ENCODE measurements at places on chromosomes 1 and 21. TPM values are rescaled to one million over a fixed set of nuclear protein-coding genes. Genes with fewer than 3 reads are reported as not detected.

The ARHGAP29 gene
- 18.4 TPM for total RNA-seq

The WNT2B gene
- total RNA-seq, result 0.15 TPM

DNA sequence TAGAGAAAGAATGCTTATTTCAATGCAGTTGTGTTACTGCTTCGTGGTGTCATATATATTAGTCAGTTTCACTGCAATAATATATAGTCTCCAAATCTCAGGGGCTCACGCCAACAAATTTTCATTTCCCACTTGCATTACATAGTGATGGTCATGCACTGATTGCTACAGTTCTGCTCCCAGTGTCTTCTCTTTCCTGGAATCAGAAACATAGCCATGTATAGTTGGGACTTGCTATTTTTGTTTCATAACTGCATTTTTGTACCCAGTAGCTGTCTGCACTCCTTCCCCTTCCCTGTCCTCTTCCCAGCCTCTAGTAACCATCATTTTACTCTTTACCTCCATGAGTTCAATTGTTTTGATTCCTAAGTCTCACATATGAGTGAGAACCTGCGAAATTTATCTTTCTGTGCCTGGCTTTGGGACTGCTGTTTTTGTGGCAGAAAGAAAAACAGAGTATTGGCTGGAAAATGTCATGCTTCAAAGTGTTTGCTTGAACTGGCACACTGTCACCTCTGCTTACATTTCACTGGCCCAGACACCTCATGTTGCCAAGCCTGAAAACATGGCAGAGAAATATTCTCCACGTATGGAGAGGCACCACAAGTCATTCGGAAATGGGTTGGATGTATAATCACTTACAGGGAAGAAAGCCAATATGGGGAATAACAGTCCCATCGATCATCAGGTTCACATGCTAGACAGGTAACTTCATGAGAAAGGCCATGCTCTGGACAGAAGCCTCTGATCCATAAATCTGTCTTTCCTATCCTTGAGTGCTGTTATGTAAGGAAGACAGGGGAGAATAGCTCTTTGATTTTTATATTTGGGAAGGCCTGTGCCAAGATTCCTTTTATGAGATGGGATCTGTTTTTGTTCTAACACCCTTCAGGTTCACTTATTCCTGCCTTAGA lies 60.4 kb upstream of the BACH1 start:
- H3K27me3 ChIP-seq, result no peaks in the 10 kb centered on the region
- H3K4me3 ChIP-seq, result no peak overlapping the region
- H3K36me3 ChIP-seq, result no peaks in the 10 kb centered on the region
- H3K27ac ChIP-seq, result no peak overlapping the region

The LRRC7 gene
- total RNA-seq, result not detected

GRCh38 chr1:45403718-45404117 lies 63.5 kb upstream of the MUTYH start:
- H3K27ac ChIP-seq, result no peak overlapping the region
- no peaks in the 10 kb centered on the region for H3K36me3 ChIP-seq
- no peak for DNase-seq
- H3K27me3 ChIP-seq, result no peaks in the 10 kb centered on the region

DNA sequence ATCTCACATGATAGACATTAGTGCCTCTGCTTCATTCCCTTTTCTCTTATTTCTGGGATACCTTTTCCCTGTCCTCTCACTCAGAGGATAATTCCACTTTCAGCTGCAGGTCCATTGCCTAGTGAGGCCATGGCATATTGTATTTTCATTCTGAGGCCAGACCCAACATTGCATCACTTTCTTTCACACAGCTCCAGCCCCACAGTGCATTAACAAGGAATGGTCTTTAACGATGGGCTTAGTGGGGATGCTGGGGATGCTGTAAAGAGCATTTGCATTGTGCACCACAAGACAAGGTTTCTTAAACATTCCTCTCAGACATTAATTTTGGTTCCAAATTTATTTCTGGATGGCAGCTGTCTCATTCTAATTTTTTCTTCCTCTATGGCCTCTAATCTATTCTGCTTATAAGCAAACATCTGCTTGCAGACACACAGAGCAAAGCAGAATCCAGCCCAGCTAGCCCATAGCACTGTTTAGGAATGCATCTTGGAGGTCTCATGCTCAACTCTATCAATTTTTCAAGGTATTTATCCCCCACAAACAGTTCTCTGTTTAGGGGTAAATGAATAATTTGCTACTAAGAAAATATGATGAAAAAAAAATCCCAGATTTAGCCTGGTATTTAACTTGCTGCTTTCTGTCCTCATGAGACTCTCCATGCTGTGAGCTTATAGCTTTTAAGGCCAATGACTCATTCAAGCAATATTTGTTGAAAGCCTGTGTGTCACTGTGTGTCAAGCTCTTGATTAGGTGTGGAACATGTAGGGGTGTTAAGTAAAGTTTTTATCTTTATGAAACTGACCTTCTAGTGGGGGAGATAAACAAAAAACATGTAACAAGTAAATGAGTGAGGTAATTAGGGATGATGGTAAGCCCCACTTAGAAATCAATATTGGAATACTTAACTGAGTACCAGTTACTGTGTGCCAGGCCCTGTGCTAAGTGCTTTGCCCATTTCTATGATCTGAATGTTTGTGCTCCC lies 44.5 kb upstream of the CCDC190 start:
- no peak overlapping the region for H3K4me3 ChIP-seq
- no peak for DNase-seq
- H3K4me1 ChIP-seq, result no peaks in the 10 kb centered on the region
- peaks cover 5% of the 10 kb centered on the region for H3K27me3 ChIP-seq

DNA sequence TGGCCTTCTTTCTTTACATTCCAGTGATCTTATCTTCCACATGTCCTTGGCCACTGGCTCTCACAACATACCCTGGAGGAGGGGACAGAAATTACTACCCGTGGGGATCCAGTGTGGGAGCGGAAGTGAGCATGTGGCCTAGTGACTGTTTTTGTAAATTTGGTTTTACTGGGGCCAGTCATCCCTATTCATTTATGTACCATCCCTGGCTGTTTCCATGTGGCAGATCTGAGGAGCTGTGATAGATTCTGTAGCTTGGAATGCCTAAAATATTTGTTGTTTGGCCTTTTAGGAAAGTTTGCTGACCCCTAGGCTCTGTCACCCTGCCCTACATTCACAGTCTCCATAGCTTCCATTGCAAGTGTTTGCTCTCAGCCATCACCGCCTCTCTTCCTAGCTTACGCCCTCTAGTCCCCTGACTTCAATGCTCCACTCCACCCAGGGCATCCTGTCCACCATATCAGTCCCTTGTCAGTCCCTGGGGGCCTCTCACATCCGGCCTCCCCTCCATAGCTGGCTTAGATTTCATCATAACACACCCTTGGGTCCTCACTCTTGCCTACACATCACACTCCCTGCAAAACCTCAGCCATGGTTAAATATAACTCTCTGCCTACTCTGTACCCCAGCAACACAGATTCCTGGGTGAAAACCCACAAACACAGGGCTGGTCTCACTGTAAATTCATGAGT lies 25.8 kb downstream of the DHCR24 start:
- H3K27ac ChIP-seq, result no peak overlapping the region
- DNase-seq, result peak; percentile 17
- no peaks in the 10 kb centered on the region for H3K27me3 ChIP-seq

The EPHB2 gene
- total RNA-seq, result 29.8 TPM

The RPE65 gene
- 0.06 TPM for total RNA-seq

The CNTN2 gene
- total RNA-seq, result 0.08 TPM

DNA sequence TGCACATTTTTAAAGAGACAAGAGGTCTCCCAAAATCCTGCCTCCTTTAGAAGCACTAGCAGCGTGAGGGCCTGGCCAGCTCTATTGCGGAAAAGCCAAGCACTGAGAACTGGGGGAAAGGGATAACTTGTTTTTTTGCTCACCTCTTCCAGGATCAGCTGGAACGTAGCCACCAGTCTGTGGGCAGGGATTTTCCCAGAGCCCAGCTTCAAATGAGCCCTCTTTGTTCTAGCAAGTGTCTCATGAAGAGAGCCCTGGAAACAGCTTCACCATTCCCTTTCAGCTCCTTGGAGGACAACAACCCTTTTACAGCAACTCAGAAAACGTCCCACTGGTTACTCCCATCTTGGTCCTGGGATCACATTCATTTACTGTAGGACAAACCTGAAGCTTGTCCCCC lies 195.4 kb downstream of the LMX1A start:
- no peak overlapping the region for H3K4me3 ChIP-seq
- DNase-seq, result peak; percentile 74
- peak overlapping the region; percentile 90 for H3K27ac ChIP-seq
- no peaks in the 10 kb centered on the region for H3K27me3 ChIP-seq
- H3K4me1 ChIP-seq, result peaks cover 19% of the 10 kb centered on the region

The TMED5 gene
- total RNA-seq, result 115 TPM

DNA sequence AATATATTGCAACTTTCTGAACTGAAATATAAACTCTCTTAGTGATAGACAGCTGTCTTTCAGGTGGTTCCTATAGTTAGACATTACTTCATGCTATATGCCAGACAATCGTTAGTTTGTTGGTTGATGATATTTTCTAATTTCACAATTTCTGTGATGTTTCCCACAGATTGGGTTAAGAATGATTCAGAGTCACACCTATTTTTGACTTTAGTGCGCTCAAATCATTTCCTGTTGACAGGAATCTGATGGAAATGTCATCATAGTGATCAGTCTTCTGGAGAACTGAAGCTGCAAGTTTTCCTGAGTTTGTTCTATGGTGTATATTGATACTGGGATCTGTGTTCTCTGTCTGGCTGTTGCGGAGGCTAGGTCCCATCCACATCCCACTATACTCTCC lies 119.7 kb downstream of the C1orf21 start:
- no peaks in the 10 kb centered on the region for H3K27me3 ChIP-seq
- no peaks in the 10 kb centered on the region for H3K4me1 ChIP-seq
- H3K27ac ChIP-seq, result no peak overlapping the region
- H3K4me3 ChIP-seq, result no peak overlapping the region
- H3K36me3 ChIP-seq, result no peaks in the 10 kb centered on the region

The LCE1E gene
- not detected for total RNA-seq

- H3K4me3 ChIP-seq, result no peak overlapping the region
- H3K36me3 ChIP-seq, result no peaks in the 10 kb centered on the region
- H3K27me3 ChIP-seq, result no peaks in the 10 kb centered on the region
- no peak for DNase-seq
Observed at GRCh38 chr1:228224198-228225164, 16.6 kb downstream of the OBSCN start.

GRCh38 chr1:82463951-82464350 lies 663.2 kb downstream of the ADGRL2 start:
- no peak overlapping the region for H3K4me3 ChIP-seq
- no peak overlapping the region for H3K27ac ChIP-seq
- H3K36me3 ChIP-seq, result no peaks in the 10 kb centered on the region
- peaks cover 42% of the 10 kb centered on the region for H3K4me1 ChIP-seq
- DNase-seq, result no peak

GRCh38 chr1:43255438-43256210 lies 14.2 kb upstream of the TMEM125 start:
- H3K4me3 ChIP-seq, result no peak overlapping the region
- no peak overlapping the region for H3K27ac ChIP-seq
- no peaks in the 10 kb centered on the region for H3K4me1 ChIP-seq
- H3K27me3 ChIP-seq, result 0 out of 2 replicates have a peak, but pooled peaks cover 3% of the 10 kb centered on the region

The SHISAL2A gene
- total RNA-seq, result not detected

The RCSD1 gene
- total RNA-seq, result 0.16 TPM

- H3K27ac ChIP-seq, result no peak overlapping the region
- no peak overlapping the region for H3K4me3 ChIP-seq
- no peaks in the 10 kb centered on the region for H3K36me3 ChIP-seq
- no peak for DNase-seq
Observed at GRCh38 chr1:17355898-17356297, 16.1 kb upstream of the PADI6 start.

DNA sequence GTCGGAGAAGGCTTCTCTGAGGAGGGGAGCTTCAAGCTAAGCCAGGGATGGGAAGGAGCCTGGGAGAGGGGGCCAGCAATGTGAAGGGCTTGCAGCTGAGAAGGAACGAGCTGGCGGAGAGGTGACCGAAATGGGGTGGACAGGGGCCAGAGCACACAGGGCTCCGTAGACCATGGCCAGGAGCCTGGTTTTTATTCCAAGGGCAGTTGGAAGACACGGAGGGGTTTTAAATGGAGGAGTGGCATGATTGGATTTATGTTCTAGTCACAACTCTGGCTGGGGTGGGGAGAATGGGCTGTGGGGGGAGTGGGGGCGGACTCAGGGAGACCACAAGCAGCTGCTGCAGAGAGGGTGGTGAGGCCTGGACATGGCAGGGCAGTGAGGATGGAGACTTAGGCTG lies 5.1 kb upstream of the EPS8L3 start:
- no peak overlapping the region for H3K4me3 ChIP-seq
- 0 out of 2 replicates have a peak, but pooled peaks cover 6% of the 10 kb centered on the region for H3K4me1 ChIP-seq
- DNase-seq, result no peak
- H3K27ac ChIP-seq, result no peak overlapping the region
- H3K36me3 ChIP-seq, result no peaks in the 10 kb centered on the region
- peaks cover 24% of the 10 kb centered on the region for H3K27me3 ChIP-seq

GRCh38 chr1:145891143-145891542 lies 5.5 kb upstream of the ANKRD35 start:
- H3K4me3 ChIP-seq, result no peak overlapping the region
- no peaks in the 10 kb centered on the region for H3K27me3 ChIP-seq
- H3K4me1 ChIP-seq, result peaks cover 22% of the 10 kb centered on the region
- DNase-seq, result peak; percentile 57

GRCh38 chr21:29308456-29308783 lies 9.7 kb downstream of the BACH1 start:
- H3K4me1 ChIP-seq, result no peaks in the 10 kb centered on the region
- H3K36me3 ChIP-seq, result peaks cover 10% of the 10 kb centered on the region
- no peaks in the 10 kb centered on the region for H3K27me3 ChIP-seq
- no peak overlapping the region for H3K27ac ChIP-seq

The HLX gene
- 15.4 TPM for total RNA-seq

- H3K4me3 ChIP-seq, result no peak overlapping the region
- peak overlapping the region; percentile 92 for H3K27ac ChIP-seq
- H3K4me1 ChIP-seq, result peaks cover 41% of the 10 kb centered on the region
- no peaks in the 10 kb centered on the region for H3K27me3 ChIP-seq
- no peak for DNase-seq
Observed at GRCh38 chr1:99673315-99673714, 27.4 kb downstream of the PALMD start.

The CD101 gene
- total RNA-seq, result 2.3 TPM

The ESRRG gene
- 1.0 TPM for total RNA-seq

The PRRC2C gene
- total RNA-seq, result 94.1 TPM

The AGMAT gene
- total RNA-seq, result not detected

- no peak overlapping the region for H3K27ac ChIP-seq
- H3K27me3 ChIP-seq, result no peaks in the 10 kb centered on the region
- no peak for DNase-seq
- H3K4me3 ChIP-seq, result no peak overlapping the region
- peaks cover 42% of the 10 kb centered on the region for H3K36me3 ChIP-seq
Observed at GRCh38 chr1:28775121-28775942, 36.6 kb upstream of the OPRD1 start.

- no peak overlapping the region for H3K27ac ChIP-seq
- no peak overlapping the region for H3K4me3 ChIP-seq
- no peak for DNase-seq
- no peaks in the 10 kb centered on the region for H3K4me1 ChIP-seq
Observed at GRCh38 chr1:84540759-84541158, 33.5 kb downstream of the CTBS start.

DNA sequence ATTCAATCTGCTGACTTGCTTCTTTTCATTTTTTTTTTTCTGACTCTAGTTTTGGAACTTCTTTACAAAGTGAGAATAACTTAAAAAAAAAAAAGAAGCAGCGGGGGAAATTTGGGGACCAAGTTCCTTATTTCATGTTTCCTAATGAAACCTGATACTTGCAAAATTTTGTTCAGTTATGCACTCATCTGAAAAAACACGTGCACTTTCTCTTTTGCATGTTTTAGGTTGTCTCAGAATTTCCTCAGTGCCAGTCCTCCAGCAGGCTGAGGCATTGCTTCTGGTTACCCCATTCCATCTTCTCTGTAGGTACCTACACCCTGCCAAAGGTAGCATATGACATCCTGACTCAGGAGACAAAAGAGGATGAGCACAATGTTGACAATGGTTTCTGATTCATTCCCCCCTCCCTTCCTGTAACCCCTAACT lies 299.7 kb downstream of the GRIK1 start:
- no peak overlapping the region for H3K27ac ChIP-seq
- H3K4me3 ChIP-seq, result no peak overlapping the region
- H3K36me3 ChIP-seq, result no peaks in the 10 kb centered on the region
- no peak for DNase-seq

Data from SJCRH30 (cell line).